Activated naive CD4-positive, alpha-beta T cell treated with anti-CD3 and anti-CD28 coated beads, Interleukin-2, amount 50 U/mL, for 72 hours (primary cell): ENCODE measurements at places on chromosomes 2 and 18. TPM values are rescaled to one million over a fixed set of nuclear protein-coding genes. Genes with fewer than 3 reads are reported as not detected.

GNAL gene
- 0.20 TPM for total RNA-seq

NETO1 gene
- total RNA-seq = not detected

ABHD1 gene
- 0.56 TPM for total RNA-seq

AFF3 gene
- total RNA-seq = 5.2 TPM

CD28 gene
- 159 TPM for total RNA-seq

TMEM87B gene
- total RNA-seq = 26.2 TPM

UGT1A5 gene
- not detected for total RNA-seq

CCDC121 gene
- not detected for total RNA-seq

TMEM247 gene
- total RNA-seq = not detected

AQP12A gene
- total RNA-seq = not detected

INHBB gene
- total RNA-seq = not detected

ASB18 gene
- total RNA-seq = not detected

HDAC4 gene
- total RNA-seq = 34.1 TPM

KCNE4 gene
- not detected for total RNA-seq

DIPK1C gene
- not detected for total RNA-seq

MAL gene
- total RNA-seq = 62.8 TPM

AOX1 gene
- total RNA-seq = 0.49 TPM

MROH2A gene
- total RNA-seq = not detected

DSG2 gene
- 0.23 TPM for total RNA-seq

CRIM1 gene
- 4.2 TPM for total RNA-seq

KLHL29 gene
- 1.2 TPM for total RNA-seq

CFC1B gene
- not detected for total RNA-seq

TMEFF2 gene
- not detected for total RNA-seq

SERPINB13 gene
- not detected for total RNA-seq

EIF2AK2 gene
- total RNA-seq = 32.0 TPM

MARCHF4 gene
- not detected for total RNA-seq

VWA3B gene
- not detected for total RNA-seq

SPATS2L gene
- 27.7 TPM for total RNA-seq

HAAO gene
- 1.4 TPM for total RNA-seq

SLC5A7 gene
- not detected for total RNA-seq

PLB1 gene
- 0.39 TPM for total RNA-seq

PRSS56 gene
- total RNA-seq = not detected

GPR45 gene
- total RNA-seq = not detected

NEU4 gene
- 1.1 TPM for total RNA-seq

AGXT gene
- not detected for total RNA-seq

SLC35G4 gene
- total RNA-seq = not detected

SCN1A gene
- not detected for total RNA-seq

SLC4A5 gene
- 1.6 TPM for total RNA-seq

ANKRD53 gene
- not detected for total RNA-seq

ZC3H6 gene
- 13.8 TPM for total RNA-seq

DPP10 gene
- total RNA-seq = not detected

IMP4 gene
- total RNA-seq = 91.0 TPM

IL1R2 gene
- 10.7 TPM for total RNA-seq

HOXD11 gene
- total RNA-seq = not detected

ERFE gene
- 0.60 TPM for total RNA-seq

SFT2D3 gene
- 2.6 TPM for total RNA-seq

PHOSPHO2 gene
- total RNA-seq = 1.4 TPM

POTEJ gene
- not detected for total RNA-seq

MRPS9 gene
- 36.8 TPM for total RNA-seq

GAREM1 gene
- not detected for total RNA-seq

CFAP65 gene
- not detected for total RNA-seq

CROCC2 gene
- not detected for total RNA-seq

ESPNL gene
- 0.18 TPM for total RNA-seq

IL18RAP gene
- 2.6 TPM for total RNA-seq

MYO1B gene
- 42.5 TPM for total RNA-seq

NPHP1 gene
- 1.8 TPM for total RNA-seq

MEP1B gene
- 0.35 TPM for total RNA-seq
